Nucleus accumbens (tissue), 56 donors: ENCODE measurements at places on chromosomes 1 and 21.

GRCh38 chr1:36822648-36823047, 211.7 kb downstream of the GRIK3 start:
- DNase-seq = no peak

DNA sequence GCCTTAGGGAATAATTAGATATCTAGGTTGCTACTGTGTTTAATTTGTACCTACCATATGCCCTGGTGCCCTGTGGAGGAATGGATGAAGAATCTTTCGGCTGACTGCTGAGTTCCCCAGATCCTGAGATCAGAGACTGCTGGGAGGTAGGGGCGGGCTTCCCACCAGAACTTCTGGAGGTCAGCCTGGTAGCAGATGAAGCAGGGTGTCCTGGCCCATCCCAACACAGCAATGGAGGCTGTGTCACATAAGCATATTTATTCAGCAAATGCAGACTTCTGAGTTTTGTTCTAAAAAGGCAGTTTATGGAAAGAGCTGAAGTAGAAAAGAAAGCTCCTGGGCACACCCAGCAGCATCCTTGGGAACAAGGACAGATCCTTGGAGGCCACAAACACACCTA, 74.0 kb downstream of the KRTAP19-8 start:
- no peak for DNase-seq

DNA sequence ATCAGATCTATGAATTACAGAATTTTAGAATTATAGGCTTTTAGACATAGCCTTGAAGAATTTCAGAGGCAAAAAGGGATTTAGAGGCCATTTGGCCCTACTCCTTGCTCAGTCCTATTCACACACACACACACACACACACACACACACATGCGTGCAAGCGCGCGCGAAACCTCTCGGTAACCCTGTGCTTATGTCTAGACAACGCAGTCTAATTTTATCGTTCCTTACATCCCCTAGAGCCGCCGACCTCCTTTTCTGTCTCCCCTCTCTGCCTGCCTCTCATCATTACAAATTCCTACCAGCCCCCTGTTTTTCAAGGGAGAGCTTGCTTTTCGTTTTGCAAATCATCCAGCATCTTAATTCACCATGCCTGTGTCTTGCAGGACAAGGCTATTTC, 252.1 kb downstream of the FOXD2 start:
- no peak for DNase-seq

DNA sequence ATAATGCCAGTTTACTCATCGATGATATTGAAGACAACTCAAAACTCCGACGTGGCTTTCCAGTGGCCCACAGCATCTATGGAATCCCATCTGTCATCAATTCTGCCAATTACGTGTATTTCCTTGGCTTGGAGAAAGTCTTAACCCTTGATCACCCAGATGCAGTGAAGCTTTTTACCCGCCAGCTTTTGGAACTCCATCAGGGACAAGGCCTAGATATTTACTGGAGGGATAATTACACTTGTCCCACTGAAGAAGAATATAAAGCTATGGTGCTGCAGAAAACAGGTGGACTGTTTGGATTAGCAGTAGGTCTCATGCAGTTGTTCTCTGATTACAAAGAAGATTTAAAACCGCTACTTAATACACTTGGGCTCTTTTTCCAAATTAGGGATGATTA, 13.7 kb downstream of the GGPS1 start:
- no peak for DNase-seq

DNA sequence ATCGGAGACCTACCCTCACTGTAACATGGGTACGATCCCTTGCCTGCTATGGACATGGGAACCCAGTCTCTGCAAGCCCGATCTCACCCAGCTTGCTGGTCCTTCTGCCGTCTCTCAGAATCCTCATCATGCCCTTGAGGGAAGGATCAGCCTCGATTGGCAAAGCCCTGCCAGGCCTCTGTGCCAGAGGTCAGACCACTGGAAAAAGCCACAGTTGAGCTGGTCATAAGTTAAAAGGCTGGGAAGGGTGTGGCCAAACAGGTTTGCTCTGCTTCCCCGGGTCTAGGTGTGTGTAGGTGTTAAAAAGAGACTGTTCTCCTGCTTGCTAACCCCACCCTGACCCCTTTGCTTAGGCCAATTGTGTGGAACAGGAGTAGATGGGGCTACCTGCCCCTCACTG, 19.5 kb upstream of the PADI3 start:
- no peak for DNase-seq

- DNase-seq = no peak
Measured at GRCh38 chr21:37758982-37759381, 157.3 kb downstream of the KCNJ6 start.
